ENCODE measurements at places on chromosomes 3 and 15.

- no peak for DNase-seq
- no peak overlapping the region for H3K4me3 ChIP-seq
These were observed 307.4 kb upstream of the DPPA4 start for GRCh38 chr3:109644746-109645145.

- no peak overlapping the region for H3K27ac ChIP-seq
- H3K27me3 ChIP-seq = no peaks in the 10 kb centered on the region
- H3K36me3 ChIP-seq = no peaks in the 10 kb centered on the region
- no peak overlapping the region for H3K4me3 ChIP-seq
- H3K4me1 ChIP-seq = peaks cover 10% of the 10 kb centered on the region
These were observed 217.3 kb downstream of the SHQ1 start for GRCh38 chr3:72630969-72631344.

DNA sequence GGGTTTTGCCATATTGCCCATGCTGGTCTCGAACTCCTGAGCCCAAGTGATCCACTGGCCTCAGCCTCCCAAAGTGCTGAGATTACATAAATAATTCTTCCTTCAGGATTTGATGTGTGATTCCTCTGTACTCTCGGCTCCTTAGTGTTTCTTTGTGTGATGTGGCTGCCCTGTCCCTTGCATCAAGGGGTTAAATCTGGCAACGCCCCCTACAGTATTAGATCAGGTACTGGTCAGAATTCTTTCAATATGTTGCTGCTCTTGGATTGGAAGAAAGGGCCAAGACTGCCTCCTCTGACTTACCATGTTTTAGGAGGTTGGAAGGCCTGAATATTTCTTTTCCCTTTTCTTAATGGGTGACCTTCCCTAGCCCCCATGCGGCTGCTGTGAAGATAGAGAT is 390.6 kb upstream of the WNT5A start:
- no peak overlapping the region for H3K4me3 ChIP-seq
- no peaks in the 10 kb centered on the region for H3K27me3 ChIP-seq
- no peak overlapping the region for H3K27ac ChIP-seq
- H3K36me3 ChIP-seq = no peaks in the 10 kb centered on the region
- no peaks in the 10 kb centered on the region for H3K4me1 ChIP-seq

- no peak overlapping the region for H3K27ac ChIP-seq
- no peak for DNase-seq
- no peaks in the 10 kb centered on the region for H3K4me1 ChIP-seq
- no peaks in the 10 kb centered on the region for H3K36me3 ChIP-seq
These were observed 10.3 kb upstream of the NRROS start for GRCh38 chr3:196629228-196629627.

- DNase-seq = no peak
- no peak overlapping the region for H3K4me3 ChIP-seq
- no peaks in the 10 kb centered on the region for H3K4me1 ChIP-seq
- no peak overlapping the region for H3K27ac ChIP-seq
These were observed 207.5 kb downstream of the SV2B start for GRCh38 chr15:91307601-91308000.

DNA sequence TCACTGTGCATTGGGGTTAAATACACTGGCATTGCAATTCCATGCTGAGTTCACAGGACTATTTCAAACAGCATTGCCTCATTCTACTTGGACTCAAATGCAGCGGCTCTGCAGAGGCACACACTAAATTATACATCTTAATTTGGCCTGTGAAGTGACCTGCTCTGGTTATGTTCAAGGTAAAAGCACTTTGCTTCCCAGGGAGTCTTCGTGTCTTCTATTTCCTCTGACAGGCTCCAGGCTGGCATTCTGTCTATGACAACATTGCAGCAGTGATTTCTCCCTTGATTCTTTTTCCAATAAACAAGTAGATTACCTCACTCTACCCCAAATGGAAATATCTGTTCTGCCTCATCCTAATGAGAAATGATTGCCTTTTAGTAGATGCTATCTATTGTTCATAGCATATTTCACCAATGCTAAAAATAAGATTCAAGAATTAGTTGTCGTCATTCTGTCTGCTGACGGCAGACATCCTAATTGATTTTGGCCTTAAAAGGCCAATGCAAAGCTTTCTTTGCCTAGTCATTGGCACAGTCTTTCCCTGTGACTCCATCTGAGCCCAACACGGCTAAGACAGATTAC is 33.8 kb downstream of the FMN1 start:
- H3K4me3 ChIP-seq = no peak overlapping the region
- peaks cover 16% of the 10 kb centered on the region for H3K4me1 ChIP-seq
- DNase-seq = no peak
- H3K27ac ChIP-seq = peak overlapping the region; percentile 91

DNA sequence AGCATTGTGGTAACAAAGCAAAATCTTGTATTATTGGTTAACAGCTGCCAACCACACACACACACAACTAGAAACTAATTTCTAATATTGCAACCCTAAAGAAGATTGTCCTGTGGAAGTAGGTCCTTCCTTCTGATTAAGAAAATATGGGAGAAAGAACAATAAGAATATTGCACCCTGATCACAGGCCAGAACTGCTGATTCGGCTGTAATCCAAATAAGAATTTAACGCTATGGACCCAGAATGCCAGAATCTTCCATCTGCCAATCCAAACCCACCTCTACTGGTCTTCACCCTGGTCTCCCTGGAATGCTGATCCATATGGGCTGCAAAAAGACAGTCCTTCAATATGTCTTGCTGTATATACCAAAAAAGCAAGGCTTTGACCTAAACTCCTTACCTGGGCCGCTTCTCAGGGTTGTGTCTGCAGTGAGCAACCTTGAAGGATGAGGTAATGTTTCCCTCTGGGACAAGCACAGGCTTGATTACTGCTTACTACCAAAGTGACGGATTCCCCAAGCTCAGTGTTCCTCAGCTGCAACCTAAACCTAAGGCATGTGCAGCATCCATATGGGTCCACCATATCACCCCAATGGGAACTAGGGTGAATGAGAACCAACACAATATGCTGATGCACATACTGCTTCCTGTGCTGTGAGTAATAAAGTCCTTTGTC is 8.0 kb downstream of the CCDC14 start:
- no peak overlapping the region for H3K4me3 ChIP-seq
- H3K4me1 ChIP-seq = no peaks in the 10 kb centered on the region
- H3K27ac ChIP-seq = no peak overlapping the region
- no peaks in the 10 kb centered on the region for H3K27me3 ChIP-seq

DNA sequence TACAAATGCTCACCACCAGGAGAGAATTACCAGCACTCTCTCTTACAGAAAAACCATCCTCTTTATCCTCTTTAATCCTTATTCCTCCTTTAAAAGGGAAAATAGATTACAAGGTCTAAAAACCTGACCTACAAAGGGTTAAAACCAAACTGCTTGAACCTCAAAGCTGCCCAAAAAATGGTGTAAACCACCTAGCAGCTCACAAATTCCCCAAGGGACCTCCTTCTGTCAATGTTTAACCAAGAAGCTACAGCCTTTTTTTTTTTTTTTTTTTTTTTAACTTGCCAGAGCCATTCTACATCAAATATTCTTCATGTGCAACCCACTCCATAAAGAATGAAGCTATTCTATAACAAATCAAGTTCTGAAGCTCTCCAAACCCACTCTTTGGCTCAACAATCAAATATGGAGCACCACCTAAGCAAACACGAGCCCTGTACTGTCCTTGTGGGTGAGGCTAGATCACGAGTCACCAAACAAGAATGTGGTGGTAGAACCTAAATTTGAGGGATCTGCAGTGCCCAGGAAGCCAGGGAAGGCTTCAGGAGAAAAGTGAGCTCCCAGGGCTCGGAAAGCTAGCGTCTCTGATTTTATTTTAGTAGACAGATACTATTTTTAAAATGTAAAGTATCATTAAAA is 20.1 kb downstream of the OSBPL10 start:
- no peaks in the 10 kb centered on the region for H3K27me3 ChIP-seq
- peak overlapping the region; percentile 84 for H3K27ac ChIP-seq
- H3K4me1 ChIP-seq = peaks cover 5% of the 10 kb centered on the region
- no peaks in the 10 kb centered on the region for H3K36me3 ChIP-seq
- DNase-seq = no peak

DNA sequence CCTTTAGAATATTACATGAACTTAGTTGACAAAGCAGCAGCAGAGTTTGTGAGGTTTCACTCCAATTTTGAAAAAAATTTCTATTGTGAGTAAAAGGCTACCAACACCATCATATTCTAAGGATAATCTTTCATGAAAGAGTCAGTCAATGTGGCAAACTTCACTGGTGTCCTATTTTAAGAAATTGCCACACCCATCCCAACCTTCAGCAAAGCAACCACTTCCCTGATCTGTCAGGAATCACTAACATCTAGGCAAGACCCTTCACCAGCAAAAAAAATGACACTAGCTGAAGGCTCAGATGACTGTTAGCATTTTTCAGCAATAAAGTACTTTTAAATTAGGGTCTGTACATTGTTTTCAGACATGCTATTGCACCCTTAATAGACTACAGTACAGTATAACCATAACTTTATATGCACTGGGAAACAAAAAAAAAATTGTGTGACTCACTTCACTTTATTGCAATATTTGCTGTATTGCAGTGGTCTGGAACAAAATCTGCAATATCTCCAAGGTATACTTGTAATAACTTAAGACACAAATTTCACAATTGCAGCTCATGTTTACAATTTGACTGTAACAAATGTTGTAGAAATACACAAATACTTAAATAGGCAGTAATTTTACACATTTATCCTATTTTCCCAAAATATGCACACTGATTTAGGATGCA is 38.9 kb upstream of the ALCAM start:
- no peak overlapping the region for H3K27ac ChIP-seq
- H3K4me3 ChIP-seq = no peak overlapping the region
- DNase-seq = no peak
- H3K4me1 ChIP-seq = no peaks in the 10 kb centered on the region

DNA sequence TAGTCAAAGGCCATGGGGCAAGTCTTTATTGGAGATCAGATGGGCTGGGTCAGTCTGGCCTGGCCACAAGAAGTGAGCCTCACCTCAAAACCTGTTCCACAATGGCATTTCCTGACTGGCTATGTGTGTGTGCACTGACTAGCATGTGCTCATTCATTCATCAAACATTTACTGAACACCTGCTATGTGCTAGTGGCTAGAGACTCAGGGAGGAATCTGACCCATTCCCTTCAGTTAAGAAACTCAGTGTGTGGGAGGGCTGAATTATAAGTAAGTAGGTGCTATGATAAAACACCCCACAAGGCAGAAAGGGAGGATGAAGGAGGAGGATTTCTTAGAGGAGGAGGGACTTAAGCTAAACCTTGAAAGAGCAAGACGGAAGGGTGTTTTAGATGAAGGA is 5.4 kb upstream of the CGNL1 start:
- H3K4me1 ChIP-seq = no peaks in the 10 kb centered on the region
- no peaks in the 10 kb centered on the region for H3K36me3 ChIP-seq

- no peaks in the 10 kb centered on the region for H3K4me1 ChIP-seq
- no peak for DNase-seq
- H3K36me3 ChIP-seq = no peaks in the 10 kb centered on the region
- H3K27me3 ChIP-seq = no peaks in the 10 kb centered on the region
These were observed 373.7 kb upstream of the NECTIN3 start for GRCh38 chr3:110697961-110698360.

- no peak overlapping the region for H3K4me3 ChIP-seq
- no peaks in the 10 kb centered on the region for H3K4me1 ChIP-seq
- no peak overlapping the region for H3K27ac ChIP-seq
- H3K27me3 ChIP-seq = no peaks in the 10 kb centered on the region
- no peak for DNase-seq
- no peaks in the 10 kb centered on the region for H3K36me3 ChIP-seq
These were observed 782.9 kb upstream of the CFAP20DC start for GRCh38 chr3:59832702-59833101.

- DNase-seq = peak; percentile 14
- H3K27ac ChIP-seq = no peak overlapping the region
- peaks cover 7% of the 10 kb centered on the region for H3K27me3 ChIP-seq
- H3K4me3 ChIP-seq = no peak overlapping the region
- H3K36me3 ChIP-seq = peaks cover under 1% of the 10 kb centered on the region
These were observed 3.1 kb upstream of the LARP6 start for GRCh38 chr15:70856884-70857561.

DNA sequence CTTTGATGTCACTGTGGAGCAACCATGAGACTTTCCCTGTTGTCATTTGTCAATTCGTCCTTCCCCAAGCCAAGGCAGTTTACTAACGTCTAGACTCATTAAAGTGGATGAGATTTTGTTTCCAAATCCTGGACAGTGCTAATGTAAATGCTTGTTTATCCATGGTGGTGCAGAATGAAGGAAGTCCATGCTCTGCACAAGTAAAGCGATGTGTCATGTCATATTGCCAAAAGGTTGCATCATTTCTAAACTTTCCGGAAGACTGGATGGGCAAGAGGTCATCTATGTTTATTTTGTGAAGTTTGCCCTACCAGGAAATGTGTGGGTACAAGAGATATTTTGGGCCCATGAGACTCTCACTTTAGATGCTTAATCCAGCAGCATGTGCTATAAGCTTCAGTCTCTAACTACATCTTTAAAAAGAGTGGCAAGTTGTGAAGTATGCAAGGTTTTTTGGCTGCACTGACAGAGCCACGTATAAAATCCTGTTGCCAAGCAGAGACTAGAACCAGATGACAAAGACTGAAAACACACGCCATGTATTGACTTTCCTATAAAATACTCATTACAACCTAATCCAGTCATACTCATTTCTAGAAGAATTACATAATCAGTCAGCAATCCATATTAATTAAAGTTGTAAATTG is 72.1 kb upstream of the FNDC3B start:
- no peak overlapping the region for H3K4me3 ChIP-seq
- H3K27me3 ChIP-seq = no peaks in the 10 kb centered on the region
- peak; percentile 72 for DNase-seq
- H3K27ac ChIP-seq = no peak overlapping the region

GRCh38 chr15:51132384-51133139 is 37.9 kb upstream of the TNFAIP8L3 start:
- H3K27ac ChIP-seq = no peak overlapping the region
- H3K27me3 ChIP-seq = no peaks in the 10 kb centered on the region
- H3K4me3 ChIP-seq = no peak overlapping the region
- DNase-seq = no peak
- H3K36me3 ChIP-seq = no peaks in the 10 kb centered on the region

DNA sequence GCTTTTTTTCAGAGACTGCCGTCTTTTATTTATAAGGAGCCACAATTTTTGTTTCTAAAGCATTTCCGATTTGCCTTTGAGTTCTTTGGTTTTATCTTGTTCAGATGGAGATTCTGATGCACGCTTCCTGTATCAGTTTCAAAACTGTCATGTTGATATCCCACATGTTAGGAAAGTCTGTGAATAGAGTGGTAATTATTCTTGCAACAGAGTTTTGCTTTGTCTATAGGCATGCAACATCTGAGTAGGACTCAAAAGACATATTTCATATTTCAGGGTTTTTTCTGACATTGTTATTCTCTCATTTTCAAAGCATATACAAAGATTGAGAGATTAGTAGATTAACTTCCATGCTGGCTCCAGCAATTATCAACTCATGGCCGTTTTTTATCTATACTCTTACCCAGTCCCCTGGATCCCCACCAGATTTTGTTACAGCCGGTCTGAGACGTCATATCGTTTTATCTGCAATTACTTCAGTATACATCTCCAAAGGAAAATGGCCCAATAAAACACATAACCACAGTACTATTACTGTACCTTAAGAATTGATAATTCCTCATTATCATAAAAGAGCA is 22.4 kb downstream of the PAQR5 start:
- no peak for DNase-seq
- no peaks in the 10 kb centered on the region for H3K4me1 ChIP-seq
- no peak overlapping the region for H3K4me3 ChIP-seq
- H3K27me3 ChIP-seq = no peaks in the 10 kb centered on the region
- no peaks in the 10 kb centered on the region for H3K36me3 ChIP-seq

- no peak overlapping the region for H3K4me3 ChIP-seq
- DNase-seq = no peak
- H3K27ac ChIP-seq = no peak overlapping the region
- H3K36me3 ChIP-seq = no peaks in the 10 kb centered on the region
- no peaks in the 10 kb centered on the region for H3K27me3 ChIP-seq
- no peaks in the 10 kb centered on the region for H3K4me1 ChIP-seq
These were observed 570.4 kb upstream of the TGFBR2 start for GRCh38 chr3:30035935-30036567.
